ENCODE measurements at places on chromosomes 7 and 10.

DNA sequence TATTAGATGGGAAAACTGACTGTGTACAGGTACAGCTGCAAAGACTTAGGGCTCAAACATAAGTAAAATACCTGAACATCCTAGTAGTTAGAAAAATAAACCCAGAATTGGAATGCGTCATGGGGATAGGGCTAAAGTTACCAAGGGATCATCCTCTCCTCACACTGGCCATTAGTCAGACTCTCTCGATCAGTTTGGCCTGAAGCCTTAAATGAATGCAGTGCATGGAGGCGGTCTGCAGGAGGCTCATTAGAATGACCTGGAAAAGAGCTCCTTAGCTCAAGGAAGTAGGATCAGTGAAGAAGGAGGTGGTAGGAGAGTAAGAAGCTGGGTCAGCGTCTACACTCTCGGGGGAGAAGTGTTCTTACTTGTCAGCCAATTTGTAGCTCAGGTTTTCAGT lies 35.3 kb downstream of the DENND2A start:
- no peak for DNase-seq

GRCh38 chr10:22335173-22335933 lies 9.9 kb upstream of the SPAG6 start:
- DNase-seq = peak; percentile 69

DNA sequence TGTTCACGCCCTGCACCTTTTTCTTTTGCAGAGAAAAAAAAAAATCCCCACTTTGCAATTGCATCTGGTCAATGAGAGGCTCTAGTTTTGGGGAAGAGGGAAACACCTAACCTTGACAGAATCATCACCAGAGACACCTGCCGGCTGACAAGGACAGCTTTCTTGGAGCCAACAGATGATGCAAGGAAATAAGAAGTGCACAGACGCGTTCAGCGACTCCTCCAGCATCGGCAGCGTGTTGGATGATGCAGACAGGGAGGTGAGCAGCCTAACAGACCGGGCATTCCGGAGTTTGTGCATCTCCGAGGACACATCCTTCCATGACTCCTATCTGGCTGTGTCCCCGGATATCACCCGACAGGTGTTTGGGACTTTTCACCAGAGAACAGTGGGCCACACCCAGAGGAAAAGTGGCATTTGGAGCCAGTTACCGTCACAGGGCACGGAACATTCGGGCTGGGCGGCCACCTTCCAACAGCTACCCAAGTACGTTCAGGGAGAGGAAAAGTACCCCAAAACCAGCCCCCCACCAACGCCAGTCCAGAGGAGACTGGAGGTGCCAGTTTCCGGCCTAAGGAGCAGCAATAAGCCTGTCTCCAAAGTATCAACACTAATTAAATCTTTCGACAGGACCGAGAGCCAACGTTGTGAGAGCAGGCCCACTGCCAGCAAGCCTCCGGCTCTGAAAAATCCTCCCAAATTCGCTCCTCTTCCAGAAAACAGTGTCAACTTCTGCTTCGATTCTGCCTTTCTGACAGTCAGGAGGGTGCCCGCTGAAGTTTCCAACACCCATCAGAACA lies 23.6 kb downstream of the C10orf71 start:
- DNase-seq = no peak

- DNase-seq = no peak
Observed at GRCh38 chr10:132655735-132656134, 118.1 kb downstream of the INPP5A start.

- DNase-seq = no peak
Observed at GRCh38 chr7:41313171-41313570, 389.7 kb downstream of the INHBA start.

DNA sequence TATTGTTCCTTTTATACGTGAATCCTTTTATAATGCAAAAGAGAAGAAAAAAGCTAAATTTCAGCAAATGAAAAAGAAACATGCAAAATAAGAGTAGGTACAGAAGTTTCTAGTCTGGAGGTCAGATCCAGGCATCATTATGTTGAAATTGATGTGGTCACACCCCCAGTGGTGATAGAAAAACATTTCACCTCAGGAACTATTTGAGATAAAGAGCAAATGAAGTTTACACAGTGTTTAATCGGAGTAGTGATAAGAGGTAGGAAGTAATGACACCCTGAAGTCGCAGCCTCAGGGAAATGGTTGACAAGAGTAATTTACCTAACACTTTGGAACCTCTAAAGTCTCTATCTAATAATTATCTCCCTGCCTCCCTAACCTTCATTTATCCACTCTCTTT lies 536.0 kb upstream of the STEAP1 start:
- no peak for DNase-seq

DNA sequence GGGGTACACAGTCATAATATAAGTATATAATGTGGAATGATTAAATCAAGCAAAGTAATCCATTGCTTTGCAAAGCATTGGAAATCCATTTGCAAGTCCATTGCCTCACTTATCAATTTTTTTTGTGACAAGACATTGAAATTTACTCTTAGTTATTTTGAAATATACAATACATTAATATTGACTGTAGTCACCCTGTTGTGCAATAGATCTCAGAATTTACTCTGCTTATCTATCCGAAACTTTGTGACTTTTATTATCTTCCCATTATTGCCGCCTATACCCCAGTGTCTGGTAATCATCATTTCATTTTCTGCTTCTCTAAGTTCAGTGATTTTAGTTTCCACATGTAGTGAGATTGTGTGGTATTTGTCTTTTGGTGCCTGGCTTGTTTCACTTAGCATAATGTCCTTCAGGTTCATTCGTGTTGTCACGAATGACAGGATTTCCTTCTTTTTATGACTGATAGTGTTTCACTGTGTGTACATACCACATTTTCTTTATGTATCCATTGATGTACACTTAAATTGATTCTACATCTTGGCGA lies 5.8 kb downstream of the MALRD1 start:
- DNase-seq = no peak

- no peak for DNase-seq
Observed at GRCh38 chr10:73954737-73955136, 43.2 kb upstream of the VCL start.

GRCh38 chr7:133642907-133643306 lies 390.0 kb downstream of the EXOC4 start:
- no peak for DNase-seq

DNA sequence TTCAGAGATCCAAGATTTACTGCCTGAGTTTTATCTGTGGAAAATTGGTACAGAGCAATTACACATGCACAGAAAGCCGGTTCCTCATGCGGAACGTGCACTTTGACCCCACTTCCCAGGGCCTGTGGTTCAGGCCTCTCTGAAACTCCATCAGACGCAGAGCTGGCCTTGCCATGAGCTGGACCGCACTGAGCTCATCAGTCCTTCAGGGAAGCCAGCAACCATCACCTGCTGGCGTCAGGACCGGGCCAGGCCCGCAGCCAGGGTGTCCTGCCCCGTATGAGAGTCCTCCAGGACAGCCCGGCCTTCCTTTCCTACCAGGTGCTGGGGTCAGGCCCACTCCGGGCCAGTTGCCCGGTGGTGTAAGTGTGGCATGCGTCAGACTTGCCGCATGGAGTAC lies 446.5 kb upstream of the FOXK1 start:
- DNase-seq = no peak

DNA sequence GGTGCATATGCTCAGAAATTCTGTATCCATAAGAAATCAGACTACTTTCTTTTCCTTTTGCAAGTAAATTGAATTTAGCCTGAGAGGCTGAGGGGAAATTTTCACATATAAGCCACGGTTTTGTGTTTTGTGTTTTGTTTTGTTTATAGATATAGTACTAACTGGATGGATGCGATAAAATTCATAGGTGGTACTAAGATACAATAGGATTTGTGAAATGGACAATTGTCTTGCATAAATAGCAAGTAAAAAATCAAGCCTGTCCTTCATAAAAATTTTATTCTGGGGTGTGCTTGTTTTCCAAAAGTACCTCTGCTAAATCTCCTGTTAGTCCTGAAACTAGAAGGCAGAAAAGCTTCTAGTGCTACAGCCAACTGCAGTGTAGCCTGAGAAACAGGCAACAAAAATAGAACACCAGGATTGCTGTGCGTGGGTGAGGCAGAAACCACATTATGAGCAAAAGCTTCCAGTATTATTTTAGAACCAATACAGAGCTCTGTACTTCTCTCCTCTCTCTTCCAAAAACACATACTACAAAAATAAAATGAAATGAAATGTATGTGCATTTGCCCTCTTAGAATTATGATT lies 634 bp upstream of the HDAC9 start:
- no peak for DNase-seq

DNA sequence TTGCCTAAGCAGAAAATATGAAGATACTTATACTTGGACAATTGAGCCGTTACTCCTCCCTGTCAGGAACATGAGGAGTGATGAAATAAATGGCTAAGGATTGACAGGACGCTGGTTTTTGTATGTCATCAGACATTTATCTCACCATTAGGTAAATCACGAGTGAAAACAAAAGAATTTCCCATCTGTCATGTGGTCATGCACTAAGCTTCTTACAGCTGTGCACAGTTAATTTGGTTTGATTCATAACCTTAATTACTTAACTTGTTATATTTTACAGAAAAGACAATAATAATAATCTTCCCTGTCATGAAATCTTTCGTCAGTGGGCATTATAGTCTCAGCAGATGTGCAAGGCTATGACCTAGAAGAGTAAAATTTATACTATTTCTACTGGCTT lies 266.5 kb downstream of the HGF start:
- DNase-seq = no peak

GRCh38 chr10:75276069-75276872 lies 40.5 kb upstream of the COMTD1 start:
- no peak for DNase-seq

GRCh38 chr10:60377042-60377352 lies 12.7 kb downstream of the ANK3 start:
- DNase-seq = no peak

DNA sequence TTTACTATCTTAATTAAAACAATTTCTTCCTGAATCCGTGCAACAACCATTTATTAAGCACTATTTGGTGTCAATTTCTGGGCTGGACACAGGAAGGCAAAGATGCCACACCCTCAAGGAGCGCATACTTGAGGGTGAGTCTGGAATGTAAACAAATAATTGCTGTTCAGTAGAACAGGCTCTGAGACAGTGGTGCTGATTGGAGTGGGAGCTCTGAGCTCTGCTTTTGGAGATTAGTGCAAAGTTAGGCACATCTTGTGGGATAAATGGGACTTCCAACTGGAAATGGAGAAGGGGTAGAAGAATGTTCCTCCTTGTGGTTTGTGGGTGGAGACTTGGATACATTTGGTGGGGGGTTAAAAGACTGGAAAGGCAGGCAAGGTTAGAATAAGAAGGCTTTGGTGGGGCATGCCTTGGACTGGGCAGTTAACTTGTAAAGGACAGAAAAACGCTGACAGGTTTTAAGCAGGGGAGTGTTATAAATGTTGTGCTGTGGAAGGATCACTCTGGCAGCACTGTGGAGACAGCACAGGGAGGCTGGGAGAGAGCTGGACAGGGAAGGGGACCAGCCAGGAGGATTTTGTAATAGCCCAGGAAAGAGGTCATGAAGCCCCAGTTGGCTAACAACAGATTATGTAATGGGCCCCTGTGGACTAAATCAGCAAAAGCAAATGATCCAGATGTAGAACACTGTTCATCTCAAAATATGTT lies 80.7 kb downstream of the ZNF365 start:
- DNase-seq = no peak

GRCh38 chr7:30926313-30926712 lies 14.7 kb downstream of the AQP1 start:
- DNase-seq = no peak

DNA sequence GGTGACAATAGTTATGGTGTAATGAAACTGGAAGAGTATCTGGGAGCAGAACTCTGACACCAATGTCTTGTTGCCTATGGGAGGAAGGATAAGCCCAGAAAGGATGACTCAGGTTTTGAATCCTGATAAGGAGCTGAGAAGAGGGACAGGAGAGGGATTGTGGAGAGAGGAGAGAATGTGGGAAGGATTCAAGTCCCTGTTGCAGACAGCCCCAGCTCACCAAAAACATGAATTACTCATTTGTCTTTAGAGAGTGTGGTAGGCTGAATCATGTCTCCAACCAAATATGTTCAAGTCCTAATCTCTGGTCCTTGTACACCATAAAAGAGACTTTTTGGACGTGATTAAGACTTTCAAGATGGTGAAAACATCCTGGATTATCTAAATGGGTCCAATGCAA lies 206.9 kb upstream of the PHYHIPL start:
- no peak for DNase-seq

- no peak for DNase-seq
Observed at GRCh38 chr10:97778452-97779302, 6.9 kb upstream of the SFRP5 start.

DNA sequence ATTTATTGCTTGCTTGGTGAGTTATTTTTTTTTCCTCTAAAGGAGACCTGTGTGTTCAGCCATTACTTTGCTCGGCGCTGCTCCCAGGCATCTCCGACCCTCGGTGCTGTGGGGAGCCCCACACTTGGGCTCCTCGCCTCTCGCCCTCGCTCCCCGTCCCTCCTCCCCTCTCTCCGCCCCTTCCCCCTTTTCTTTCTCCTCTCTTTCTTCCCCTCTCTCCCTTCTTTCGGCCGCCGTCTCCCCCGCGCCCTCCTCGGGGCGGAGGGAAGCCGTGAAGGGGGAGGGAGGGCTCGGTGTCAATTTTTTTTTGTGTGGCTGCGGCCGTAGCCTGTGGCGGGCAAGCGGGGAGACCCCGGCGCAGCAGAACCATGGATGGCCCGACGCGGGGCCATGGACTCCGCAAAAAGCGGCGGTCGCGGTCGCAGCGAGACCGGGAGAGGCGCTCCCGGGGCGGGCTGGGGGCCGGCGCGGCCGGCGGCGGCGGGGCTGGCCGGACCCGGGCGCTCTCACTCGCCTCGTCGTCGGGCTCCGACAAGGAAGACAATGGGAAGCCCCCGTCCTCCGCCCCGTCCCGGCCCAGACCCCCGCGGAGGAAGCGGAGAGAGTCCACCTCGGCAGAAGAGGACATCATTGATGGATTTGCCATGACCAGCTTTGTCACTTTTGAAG lies 1.1 kb downstream of the AUTS2 start:
- DNase-seq = no peak

DNA sequence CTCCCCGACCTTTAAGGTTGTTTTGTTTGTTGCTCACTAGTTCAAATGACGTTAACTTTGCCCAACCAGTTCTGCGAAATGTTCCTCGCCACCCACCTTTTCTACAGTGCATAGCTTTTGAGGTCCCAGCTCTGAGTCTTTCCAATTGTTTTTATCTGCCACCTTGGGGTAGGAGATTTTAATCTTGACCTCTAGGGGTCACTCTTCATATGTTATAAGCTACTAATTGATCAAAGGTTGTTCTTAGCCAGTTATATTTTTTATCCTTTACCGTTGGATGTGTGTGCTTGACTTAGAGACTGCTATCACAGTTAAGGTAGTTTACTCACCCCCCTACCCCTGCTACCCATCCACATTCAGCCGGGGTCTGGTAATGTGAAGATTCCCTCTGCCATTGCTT lies 372.4 kb downstream of the SUGCT start:
- no peak for DNase-seq

DNA sequence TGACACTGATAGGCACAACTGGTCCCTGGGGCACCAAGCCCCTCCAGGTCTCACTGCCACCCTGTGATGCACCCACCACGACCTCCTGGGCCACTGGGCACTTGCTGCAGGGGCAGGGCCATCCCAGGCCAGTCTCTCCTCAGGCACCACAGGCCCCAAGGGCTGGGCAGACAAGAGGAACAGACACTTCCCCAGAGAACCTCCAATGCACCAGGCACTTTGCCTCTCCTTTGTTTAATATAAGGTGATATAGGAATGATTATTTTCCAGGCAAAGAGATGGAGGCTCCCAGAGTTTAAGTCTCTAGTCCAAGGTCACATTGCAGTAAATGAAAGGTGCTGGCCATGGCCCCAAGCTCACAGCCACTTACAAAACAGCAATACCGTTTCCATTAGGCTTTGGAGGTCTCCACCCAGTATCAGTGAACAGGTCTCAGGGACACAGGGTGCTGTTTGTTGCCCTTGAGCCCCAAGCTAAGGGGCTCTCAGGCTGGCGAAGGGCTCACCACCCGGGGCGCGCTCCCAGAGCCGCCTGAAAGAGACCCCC lies 4.5 kb downstream of the DEPP1 start:
- no peak for DNase-seq

Measured in T-helper 1 cell (primary cell).